ENCODE measurements at places on chromosomes 4 and X. TPM values are rescaled to one million over a fixed set of nuclear protein-coding genes. Genes with fewer than 3 reads are reported as not detected.

The IDS gene
- total RNA-seq = 27.8 TPM

- H3K36me3 ChIP-seq = peaks cover 7% of the 10 kb centered on the region
- no peaks in the 10 kb centered on the region for H3K4me1 ChIP-seq
- no peak overlapping the region for H3K27ac ChIP-seq
- DNase-seq = no peak
- no peaks in the 10 kb centered on the region for H3K27me3 ChIP-seq
Observed at GRCh38 chrX:150697641-150698040, 4.4 kb downstream of the MTMR1 start.

- no peak overlapping the region for H3K27ac ChIP-seq
- H3K4me3 ChIP-seq = no peak overlapping the region
- no peak for DNase-seq
- no peaks in the 10 kb centered on the region for H3K4me1 ChIP-seq
Observed at GRCh38 chr4:54556051-54556450, 101.7 kb upstream of the KIT start.

- H3K4me3 ChIP-seq = no peak overlapping the region
- H3K36me3 ChIP-seq = no peaks in the 10 kb centered on the region
- no peak for DNase-seq
- H3K4me1 ChIP-seq = no peaks in the 10 kb centered on the region
- H3K27ac ChIP-seq = no peak overlapping the region
- H3K27me3 ChIP-seq = no peaks in the 10 kb centered on the region
Observed at GRCh38 chr4:188266386-188266785, 127.1 kb downstream of the TRIML1 start.

DNA sequence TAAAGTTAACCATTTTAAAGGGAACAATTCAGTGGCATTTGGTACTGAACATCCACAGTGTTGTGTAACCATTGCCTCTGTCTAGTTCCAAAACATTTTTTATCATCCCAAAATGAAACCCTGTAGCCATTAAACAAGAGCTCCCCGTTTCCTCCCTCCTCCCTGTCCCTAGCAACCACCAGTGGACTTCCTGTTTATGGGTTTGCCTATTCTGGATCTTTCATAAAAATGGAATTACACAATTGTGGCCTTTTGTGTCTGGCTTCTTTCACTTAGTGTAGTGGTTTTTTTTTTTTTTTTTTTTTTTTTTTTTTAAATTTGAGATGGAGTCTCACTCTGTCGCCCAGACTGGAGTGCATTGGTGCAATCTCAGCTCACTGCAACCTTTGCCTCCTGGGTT lies 11.6 kb downstream of the RBMX2 start:
- peaks cover 15% of the 10 kb centered on the region for H3K36me3 ChIP-seq
- no peak overlapping the region for H3K27ac ChIP-seq
- H3K4me3 ChIP-seq = no peak overlapping the region
- H3K4me1 ChIP-seq = no peaks in the 10 kb centered on the region
- no peak for DNase-seq

GRCh38 chr4:158609116-158609515 lies 62.6 kb downstream of the C4orf46 start:
- no peaks in the 10 kb centered on the region for H3K36me3 ChIP-seq
- H3K4me1 ChIP-seq = no peaks in the 10 kb centered on the region
- no peak overlapping the region for H3K4me3 ChIP-seq
- no peaks in the 10 kb centered on the region for H3K27me3 ChIP-seq
- no peak for DNase-seq

- peaks cover 8% of the 10 kb centered on the region for H3K27me3 ChIP-seq
- DNase-seq = peak; percentile 62
- H3K4me1 ChIP-seq = no peaks in the 10 kb centered on the region
- H3K36me3 ChIP-seq = no peaks in the 10 kb centered on the region
- H3K4me3 ChIP-seq = no peak overlapping the region
Observed at GRCh38 chr4:99447079-99447478, 11.9 kb upstream of the ADH7 start.

DNA sequence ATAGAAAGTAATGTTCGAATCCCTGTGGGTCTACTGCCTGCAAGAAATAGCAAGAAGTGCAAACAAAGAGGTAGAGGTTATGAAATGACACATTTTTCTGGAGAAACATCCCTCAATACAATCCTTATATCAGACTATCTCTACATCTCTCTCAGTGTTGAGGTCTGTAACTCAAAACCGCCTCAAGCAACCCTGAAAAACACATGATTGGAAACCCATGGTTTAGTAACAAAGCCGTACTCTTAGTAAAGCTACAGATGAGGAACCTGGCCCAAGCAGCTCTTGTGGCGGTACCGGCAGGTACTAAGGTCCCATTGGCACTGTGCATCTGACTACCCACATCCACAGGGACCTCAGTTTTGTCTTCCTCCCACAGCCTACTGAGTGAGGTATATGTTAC lies 53.9 kb downstream of the IRF2 start:
- peaks cover 43% of the 10 kb centered on the region for H3K36me3 ChIP-seq
- no peaks in the 10 kb centered on the region for H3K27me3 ChIP-seq

GRCh38 chrX:9676738-9677097 lies 88.9 kb downstream of the GPR143 start:
- no peaks in the 10 kb centered on the region for H3K36me3 ChIP-seq
- no peak overlapping the region for H3K4me3 ChIP-seq
- no peaks in the 10 kb centered on the region for H3K4me1 ChIP-seq
- H3K27ac ChIP-seq = no peak overlapping the region
- DNase-seq = no peak

GRCh38 chr4:77110730-77111129 lies 34.9 kb upstream of the CCNI start:
- H3K4me3 ChIP-seq = no peak overlapping the region
- no peak overlapping the region for H3K27ac ChIP-seq
- no peak for DNase-seq
- no peaks in the 10 kb centered on the region for H3K27me3 ChIP-seq
- no peaks in the 10 kb centered on the region for H3K4me1 ChIP-seq
- no peaks in the 10 kb centered on the region for H3K36me3 ChIP-seq

- H3K27ac ChIP-seq = peak overlapping the region; percentile 57
- peak overlapping the region; percentile 79 for H3K4me3 ChIP-seq
- no peak for DNase-seq
- no peaks in the 10 kb centered on the region for H3K27me3 ChIP-seq
- H3K36me3 ChIP-seq = peaks cover 12% of the 10 kb centered on the region
Observed at GRCh38 chrX:2498781-2499302, 1.9 kb downstream of the DHRSX start.

The RBMXL3 gene
- total RNA-seq = not detected

The SAGE1 gene
- total RNA-seq = not detected

GRCh38 chr4:47694322-47694721 lies 143.5 kb downstream of the CORIN start:
- no peaks in the 10 kb centered on the region for H3K27me3 ChIP-seq
- H3K27ac ChIP-seq = no peak overlapping the region
- H3K4me3 ChIP-seq = no peak overlapping the region
- H3K4me1 ChIP-seq = no peaks in the 10 kb centered on the region
- no peaks in the 10 kb centered on the region for H3K36me3 ChIP-seq

The VCX3B gene
- total RNA-seq = not detected

DNA sequence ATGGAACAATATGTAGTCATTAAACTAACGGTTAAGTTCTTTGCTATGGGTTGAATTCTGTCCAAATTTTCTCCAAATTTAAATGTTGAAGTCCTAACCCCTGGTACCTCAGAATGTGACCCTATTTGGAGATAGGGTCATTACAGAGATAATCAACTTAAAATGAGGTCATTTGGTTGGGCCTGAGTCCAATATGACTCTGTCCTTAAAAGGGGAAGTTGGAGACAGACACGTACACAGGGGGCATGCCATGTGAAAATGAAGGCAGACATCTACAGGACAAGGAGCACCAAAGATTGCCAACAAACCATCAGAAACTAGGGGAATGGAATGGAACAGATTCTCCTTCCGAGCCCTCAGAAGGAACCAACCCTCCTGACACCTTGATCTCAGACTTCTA lies 492.0 kb upstream of the FTHL17 start:
- no peaks in the 10 kb centered on the region for H3K4me1 ChIP-seq
- H3K36me3 ChIP-seq = no peaks in the 10 kb centered on the region
- no peak overlapping the region for H3K4me3 ChIP-seq
- no peak overlapping the region for H3K27ac ChIP-seq
- no peak for DNase-seq

The KDM5C gene
- total RNA-seq = 95.9 TPM

The CEP44 gene
- 16.2 TPM for total RNA-seq

DNA sequence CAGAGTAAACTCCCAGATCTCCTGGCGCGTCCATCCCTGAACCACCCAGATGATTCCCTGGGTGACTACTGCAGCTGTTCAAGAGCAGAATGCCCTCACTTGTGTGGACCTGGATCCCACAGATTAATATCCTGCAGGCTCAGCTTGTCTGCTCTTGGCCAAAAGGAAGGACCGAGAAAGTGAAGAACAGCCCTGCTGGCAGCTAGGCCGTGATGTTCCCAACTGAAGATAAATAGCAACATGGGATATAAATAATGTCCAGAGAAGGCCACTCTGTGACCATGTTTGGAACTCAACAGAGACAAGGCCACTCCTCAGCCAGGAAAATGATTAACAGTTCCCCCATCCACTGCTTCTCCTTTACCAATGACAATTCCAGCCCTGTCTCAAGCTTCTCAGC lies 21.5 kb downstream of the SUPT20HL2 start:
- no peaks in the 10 kb centered on the region for H3K36me3 ChIP-seq
- H3K4me3 ChIP-seq = no peak overlapping the region
- DNase-seq = no peak
- H3K4me1 ChIP-seq = no peaks in the 10 kb centered on the region

GRCh38 chrX:103158317-103158621 lies 56.6 kb upstream of the BEX4 start:
- no peaks in the 10 kb centered on the region for H3K36me3 ChIP-seq
- H3K27me3 ChIP-seq = no peaks in the 10 kb centered on the region
- H3K4me1 ChIP-seq = no peaks in the 10 kb centered on the region
- H3K27ac ChIP-seq = no peak overlapping the region
- no peak overlapping the region for H3K4me3 ChIP-seq

DNA sequence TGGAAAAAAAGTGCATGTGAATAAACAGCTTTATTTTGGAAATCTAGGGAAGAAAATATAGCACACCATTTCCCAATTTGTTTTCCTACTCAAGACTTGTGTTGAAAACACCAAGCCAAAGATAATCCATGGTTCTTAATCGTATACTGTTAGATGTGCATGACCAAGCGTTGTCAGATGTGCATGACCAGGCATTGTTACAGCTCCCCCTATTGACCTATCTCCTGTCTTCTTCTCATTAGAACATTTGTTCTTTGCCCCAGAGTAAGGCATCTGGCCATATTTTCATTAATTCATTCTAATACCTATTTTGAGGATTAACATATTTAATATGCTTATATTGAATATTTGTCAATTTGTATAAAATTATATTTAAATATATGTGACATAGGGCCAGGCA lies 14.4 kb upstream of the VCX start:
- no peaks in the 10 kb centered on the region for H3K4me1 ChIP-seq
- H3K27me3 ChIP-seq = no peaks in the 10 kb centered on the region
- no peaks in the 10 kb centered on the region for H3K36me3 ChIP-seq
- no peak overlapping the region for H3K27ac ChIP-seq

The TLR7 gene
- not detected for total RNA-seq

- peak; percentile 41 for DNase-seq
- no peak overlapping the region for H3K27ac ChIP-seq
- peak overlapping the region; percentile 56 for H3K4me3 ChIP-seq
- H3K4me1 ChIP-seq = no peaks in the 10 kb centered on the region
- H3K27me3 ChIP-seq = no peaks in the 10 kb centered on the region
Observed at GRCh38 chrX:53072418-53073114, 9.6 kb upstream of the TSPYL2 start.

GRCh38 chr4:71272976-71273375 lies 65.8 kb upstream of the SLC4A4 start:
- no peak overlapping the region for H3K27ac ChIP-seq
- no peak for DNase-seq
- no peaks in the 10 kb centered on the region for H3K4me1 ChIP-seq
- H3K36me3 ChIP-seq = no peaks in the 10 kb centered on the region

The EDNRA gene
- 12.3 TPM for total RNA-seq

The EBP gene
- 112 TPM for total RNA-seq

DNA sequence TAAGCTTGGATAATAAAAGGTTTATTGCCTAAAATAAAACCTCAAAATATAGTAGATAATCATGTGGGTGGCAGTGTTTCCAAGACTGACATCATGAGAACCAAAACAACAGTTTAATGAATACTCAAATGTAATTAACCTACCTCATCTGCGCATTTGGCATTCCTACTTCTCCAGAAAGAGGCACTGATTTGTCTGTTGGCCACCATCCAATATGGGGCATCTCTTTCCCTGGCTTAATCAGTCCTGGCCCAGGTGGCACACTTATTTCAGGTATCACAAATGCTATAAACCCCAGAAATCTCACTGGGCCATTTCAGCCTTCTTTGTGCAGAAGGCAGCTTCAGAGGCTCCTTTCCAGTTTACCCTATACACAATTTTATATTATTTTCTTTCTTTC lies 192.2 kb downstream of the COMMD8 start:
- H3K36me3 ChIP-seq = no peaks in the 10 kb centered on the region
- H3K27ac ChIP-seq = no peak overlapping the region
- H3K4me3 ChIP-seq = no peak overlapping the region
- H3K27me3 ChIP-seq = no peaks in the 10 kb centered on the region
- DNase-seq = no peak
- no peaks in the 10 kb centered on the region for H3K4me1 ChIP-seq

DNA sequence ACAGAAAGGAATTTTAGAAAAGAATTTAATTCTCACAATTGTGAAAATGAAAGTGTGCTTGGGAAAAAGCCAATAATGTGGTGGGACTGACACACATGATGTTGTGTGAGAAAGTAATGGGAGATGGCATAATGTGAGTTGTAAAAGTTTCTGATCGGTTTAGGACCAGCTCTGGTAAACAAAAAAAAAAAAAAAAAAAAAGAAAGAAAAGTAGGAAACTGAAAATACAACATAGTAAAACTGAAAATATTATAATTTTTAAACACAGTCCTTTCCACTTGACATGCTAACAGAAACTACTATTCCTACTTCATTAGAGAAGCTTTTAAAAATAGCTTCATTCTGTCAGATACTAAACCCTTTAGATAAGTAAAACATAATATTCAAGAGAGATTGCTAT lies 28.2 kb downstream of the RAP1GDS1 start:
- H3K4me3 ChIP-seq = no peak overlapping the region
- H3K27me3 ChIP-seq = no peaks in the 10 kb centered on the region
- no peaks in the 10 kb centered on the region for H3K36me3 ChIP-seq
- no peak for DNase-seq
- H3K4me1 ChIP-seq = peaks cover 6% of the 10 kb centered on the region

The SPANXN3 gene
- total RNA-seq = not detected
